WTC11 (cell line): ENCODE measurements at places on chromosomes 1 and 21. TPM values are rescaled to one million over a fixed set of nuclear protein-coding genes. Genes with fewer than 3 reads are reported as not detected.
A peak's percentile ranks its signal among the peaks of the same experiment; 100 is the strongest.

- H3K4me3 ChIP-seq, result no peak overlapping the region
- no peak overlapping the region for H3K27ac ChIP-seq
- H3K4me1 ChIP-seq, result peaks cover 6% of the 10 kb centered on the region
- H3K27me3 ChIP-seq, result peaks cover 14% of the 10 kb centered on the region
Observed at GRCh38 chr21:38219049-38219628, 37.7 kb upstream of the KCNJ15 start.

DNA sequence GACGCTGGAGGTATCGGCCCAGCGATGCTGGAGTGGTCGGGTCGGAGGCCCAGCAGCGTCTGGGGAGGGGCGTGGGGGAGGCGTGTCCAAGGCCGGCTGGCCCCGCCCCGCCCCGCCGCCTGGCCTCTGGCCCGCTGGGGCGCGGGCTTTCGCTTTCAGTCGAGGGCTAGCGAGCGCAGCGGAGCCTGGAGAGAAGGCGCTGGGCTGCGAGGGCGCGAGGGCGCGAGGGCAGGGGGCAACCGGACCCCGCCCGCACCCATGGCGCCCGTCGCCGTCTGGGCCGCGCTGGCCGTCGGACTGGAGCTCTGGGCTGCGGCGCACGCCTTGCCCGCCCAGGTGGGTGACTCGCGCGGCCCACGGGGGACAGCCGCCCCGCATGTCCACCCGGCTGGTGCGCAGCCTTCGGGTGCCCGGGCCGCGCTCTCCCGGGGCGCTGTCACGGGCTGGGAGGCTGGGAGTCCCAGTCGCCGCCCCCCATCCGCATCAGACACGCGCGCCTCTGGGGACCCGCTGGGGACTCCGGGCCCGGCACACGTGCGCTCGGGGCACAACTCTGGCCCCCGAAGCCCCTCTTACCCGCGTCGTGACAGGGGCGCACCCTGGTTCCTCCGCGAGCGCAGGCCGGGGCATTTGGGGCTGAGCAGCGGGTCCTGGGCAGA is at the start of gene TNFRSF1B:
Gene TNFRSF1B (plus strand): TSS at position 158 of the 659 bp plus-strand sequence. CDS start 101 bp downstream, at position 259.
- no peaks in the 10 kb centered on the region for H3K36me3 ChIP-seq
- DNase-seq, result peak; percentile 67
- H3K27me3 ChIP-seq, result peaks cover 47% of the 10 kb centered on the region

DNA sequence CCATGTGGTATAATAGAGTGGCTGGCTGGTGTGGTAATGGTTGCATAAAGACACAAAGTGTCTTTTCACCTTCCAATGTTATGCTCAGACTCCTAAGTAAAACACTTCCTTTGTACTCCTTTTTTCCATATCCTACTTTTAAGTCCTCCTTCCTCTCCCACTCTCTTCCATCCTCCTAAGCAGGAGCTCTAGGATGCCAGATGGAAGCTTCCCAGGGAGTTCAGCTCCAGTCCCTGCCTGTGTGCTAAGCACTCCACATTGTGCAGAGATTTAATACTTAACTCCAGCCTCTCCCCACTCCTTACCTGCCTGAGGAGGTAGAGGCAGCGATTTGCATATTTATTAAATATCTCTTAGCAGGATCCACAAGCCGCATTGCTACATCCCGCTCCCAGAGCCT is 60.5 kb upstream of the IGSF21 start:
- no peak overlapping the region for H3K27ac ChIP-seq
- peaks cover 17% of the 10 kb centered on the region for H3K27me3 ChIP-seq
- peaks cover 12% of the 10 kb centered on the region for H3K4me1 ChIP-seq
- DNase-seq, result no peak
- no peak overlapping the region for H3K4me3 ChIP-seq

DNA sequence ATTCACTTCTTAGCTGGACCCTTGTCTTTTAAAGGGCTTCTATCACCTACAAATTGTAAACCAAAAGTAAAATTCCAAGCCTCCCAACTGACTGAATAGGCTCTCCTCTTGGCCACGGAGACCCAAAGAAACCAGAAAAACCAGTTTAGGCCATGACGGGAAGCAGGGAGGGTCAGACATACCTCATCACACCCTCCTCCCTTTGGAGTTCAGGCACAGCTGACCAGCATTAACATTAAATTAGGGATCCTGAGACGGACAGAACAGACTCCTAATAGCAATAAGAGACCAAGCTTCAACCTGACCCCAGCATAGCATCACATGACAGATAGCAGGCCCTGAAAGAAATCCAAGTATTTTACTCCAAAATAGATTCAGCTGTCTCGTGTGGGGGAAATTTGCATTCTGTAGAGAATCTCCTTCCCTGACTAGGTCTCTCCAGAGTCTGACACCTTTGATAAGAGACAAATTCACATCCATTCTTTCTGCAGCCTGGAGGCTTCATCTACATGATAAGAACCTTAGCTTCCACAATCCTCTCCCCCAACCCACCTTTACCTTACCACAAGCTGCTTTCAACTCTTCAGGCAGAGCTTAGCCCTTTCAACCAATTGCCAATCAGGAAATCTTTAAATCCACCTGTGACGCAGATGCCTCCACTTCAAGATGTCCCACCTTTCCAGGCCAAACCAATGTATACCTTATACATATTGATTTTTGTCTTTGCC is 177.1 kb upstream of the RAB4A start:
- H3K4me1 ChIP-seq, result peaks cover 81% of the 10 kb centered on the region
- peak overlapping the region; percentile 97 for H3K27ac ChIP-seq
- H3K36me3 ChIP-seq, result peaks cover 13% of the 10 kb centered on the region; the same call in 1 of the 2 replicates

GRCh38 chr1:94068999-94069918 is 51.7 kb downstream of the ABCA4 start:
- peaks cover 98% of the 10 kb centered on the region for H3K27me3 ChIP-seq
- H3K4me3 ChIP-seq, result no peak overlapping the region
- H3K27ac ChIP-seq, result no peak overlapping the region
- peaks cover 11% of the 10 kb centered on the region for H3K4me1 ChIP-seq

DNA sequence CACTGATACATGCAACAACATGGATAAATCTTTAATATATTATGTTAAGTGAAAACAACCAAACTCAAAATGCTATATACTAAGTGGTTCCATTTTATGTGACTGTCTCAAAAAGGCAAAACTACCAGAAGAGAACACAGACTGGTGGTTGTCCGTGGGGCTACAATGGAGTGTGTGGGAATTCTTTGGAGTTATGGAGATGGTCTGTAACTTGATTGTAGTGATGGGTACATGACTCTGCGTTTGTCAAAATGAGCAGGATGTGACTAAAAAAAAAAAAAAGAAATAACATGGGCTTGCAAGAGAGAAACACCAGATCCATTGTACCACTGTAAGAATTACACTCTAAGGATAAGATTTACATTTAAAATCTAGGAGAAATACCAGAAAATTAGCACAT is 52.2 kb upstream of the KIAA1614 start:
- peaks cover 10% of the 10 kb centered on the region for H3K4me1 ChIP-seq
- DNase-seq, result no peak
- peaks cover 6% of the 10 kb centered on the region for H3K36me3 ChIP-seq
- H3K27ac ChIP-seq, result no peak overlapping the region

- H3K27ac ChIP-seq, result no peak overlapping the region
- peaks cover 54% of the 10 kb centered on the region for H3K27me3 ChIP-seq
- H3K36me3 ChIP-seq, result no peaks in the 10 kb centered on the region
- DNase-seq, result peak; percentile 54
Observed at GRCh38 chr1:247111700-247112478, 7.7 kb upstream of the ZNF669 start.

DNA sequence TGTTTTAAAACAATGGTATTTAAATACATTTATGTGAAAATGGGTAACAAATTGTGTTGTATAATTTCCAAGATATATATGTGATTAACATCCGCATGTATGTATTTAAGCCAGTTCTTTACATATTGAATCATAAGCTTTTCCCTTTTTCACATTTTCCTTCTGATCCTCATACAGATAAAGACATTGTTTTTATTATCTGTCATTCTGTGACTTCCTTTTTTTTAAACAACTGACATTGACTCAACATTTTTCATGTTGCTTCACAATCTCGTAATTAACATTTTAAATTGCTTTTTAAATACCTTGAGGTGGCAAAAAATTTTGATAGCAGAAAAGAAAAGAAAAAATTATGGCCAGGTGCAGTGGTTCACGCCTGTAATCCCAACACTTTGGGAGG is 1.4 kb downstream of the STXBP3 start:
- H3K36me3 ChIP-seq, result peaks cover 4% of the 10 kb centered on the region; the same call in 1 of the 2 replicates
- no peak overlapping the region for H3K27ac ChIP-seq
- peaks cover 5% of the 10 kb centered on the region for H3K4me1 ChIP-seq
- H3K27me3 ChIP-seq, result peaks cover 14% of the 10 kb centered on the region

GRCh38 chr21:18007121-18007520 is 188.0 kb upstream of the C21orf91 start:
- H3K27ac ChIP-seq, result no peak overlapping the region
- H3K36me3 ChIP-seq, result no peaks in the 10 kb centered on the region
- no peak for DNase-seq
- H3K4me3 ChIP-seq, result no peak overlapping the region
- peaks cover 3% of the 10 kb centered on the region; the same call in 1 of the 2 replicates for H3K4me1 ChIP-seq
- no peaks in the 10 kb centered on the region for H3K27me3 ChIP-seq

DNA sequence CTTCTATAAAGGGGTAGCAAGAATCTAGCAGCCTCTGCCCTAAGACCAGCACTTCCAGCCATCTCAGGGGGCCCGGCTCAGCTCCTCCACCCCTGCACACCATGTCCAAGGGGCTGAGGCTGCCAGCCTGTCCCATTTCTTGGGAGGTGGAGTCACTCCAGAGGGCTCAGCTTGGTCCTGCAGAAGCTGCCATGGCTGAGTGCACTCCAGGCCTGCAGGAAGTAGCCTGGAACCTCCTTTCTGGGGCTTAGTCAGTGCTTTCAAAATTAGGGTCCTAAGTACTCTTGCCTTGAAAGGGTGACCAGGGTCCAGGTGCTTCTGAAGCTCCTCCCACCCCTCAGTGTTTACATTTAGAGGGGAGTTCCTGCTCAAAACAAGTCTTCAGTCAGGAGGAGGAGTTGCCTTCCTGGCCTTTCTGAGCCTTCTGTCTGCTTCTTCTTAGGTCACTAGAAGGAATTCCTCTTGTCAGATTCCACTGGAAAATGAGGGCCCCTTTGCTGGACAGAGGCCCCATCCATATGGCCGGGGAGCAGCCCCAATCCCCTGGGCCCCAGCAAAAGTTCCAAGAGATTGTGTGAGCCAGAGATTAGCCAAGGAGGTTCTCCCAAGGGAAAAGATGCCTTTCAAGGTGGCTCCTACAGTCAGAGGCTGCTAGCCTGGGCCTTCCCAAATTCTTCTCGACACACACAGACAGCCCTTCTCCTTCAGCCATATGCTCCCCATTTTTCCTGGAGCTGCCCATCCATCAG is 128.1 kb upstream of the VAMP3 start:
- H3K4me1 ChIP-seq, result peaks cover 17% of the 10 kb centered on the region
- DNase-seq, result no peak
- no peaks in the 10 kb centered on the region for H3K36me3 ChIP-seq
- no peaks in the 10 kb centered on the region for H3K27me3 ChIP-seq
- H3K4me3 ChIP-seq, result no peak overlapping the region
- H3K27ac ChIP-seq, result peak overlapping the region; percentile 46; the same call in 1 of the 2 replicates

DNA sequence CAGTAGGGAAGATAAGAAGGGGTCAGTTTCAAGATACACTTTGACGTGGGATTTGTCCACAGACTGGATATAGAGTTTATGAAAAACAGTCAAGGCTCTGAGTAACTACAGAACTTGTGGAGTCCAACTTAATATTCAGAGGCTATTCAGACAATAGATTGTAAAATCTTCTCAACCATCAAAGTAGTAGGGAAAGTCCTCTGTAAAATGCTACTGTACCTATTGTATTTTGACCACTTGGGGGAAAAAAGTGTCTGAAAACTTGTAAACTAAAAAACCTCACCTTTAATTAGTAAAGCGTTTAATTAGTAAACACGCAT is 10.5 kb downstream of the PTP4A2 start:
- no peaks in the 10 kb centered on the region for H3K27me3 ChIP-seq
- DNase-seq, result no peak
- H3K4me1 ChIP-seq, result peaks cover 63% of the 10 kb centered on the region
- H3K36me3 ChIP-seq, result peaks cover 4% of the 10 kb centered on the region; the same call in 1 of the 2 replicates
- H3K4me3 ChIP-seq, result no peak overlapping the region

DNA sequence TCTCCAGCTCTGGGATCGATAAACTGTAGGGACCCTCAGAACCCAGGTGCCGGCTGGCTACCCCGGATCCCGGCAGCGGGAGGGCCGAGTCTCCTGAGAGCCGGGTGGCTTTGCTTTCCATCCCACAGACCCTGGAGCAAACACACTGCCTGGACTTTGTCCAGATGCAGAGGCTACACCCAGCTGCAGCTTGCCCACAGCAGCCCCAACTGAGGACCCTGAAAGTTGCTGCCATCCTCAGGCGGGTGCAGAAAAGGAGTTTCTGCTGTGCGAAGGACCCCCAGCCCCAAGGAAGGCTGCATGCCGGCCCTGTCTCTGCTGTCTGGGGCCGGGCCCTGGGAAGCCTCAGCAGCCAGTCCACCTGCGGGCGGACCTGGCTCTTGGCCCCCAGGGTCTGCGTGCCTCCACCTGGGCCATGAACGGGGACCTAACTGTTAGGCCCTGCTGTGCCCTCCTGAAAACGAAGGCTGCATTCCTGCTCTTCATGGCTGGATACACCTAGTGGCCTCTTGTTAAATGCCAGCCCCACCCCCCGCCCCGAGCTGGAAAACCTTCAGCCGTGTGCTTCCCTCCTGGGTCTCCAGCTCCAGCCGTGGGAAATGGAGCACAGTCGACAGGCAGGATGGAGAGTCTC is 97.5 kb upstream of the ARHGEF16 start:
- H3K27ac ChIP-seq, result no peak overlapping the region
- H3K4me3 ChIP-seq, result no peak overlapping the region
- no peaks in the 10 kb centered on the region; the same call in 1 of the 2 replicates for H3K27me3 ChIP-seq
- no peaks in the 10 kb centered on the region for H3K36me3 ChIP-seq
- peaks cover 19% of the 10 kb centered on the region for H3K4me1 ChIP-seq

GRCh38 chr1:115189814-115190539 is 100.7 kb upstream of the TSPAN2 start:
- H3K27me3 ChIP-seq, result no peaks in the 10 kb centered on the region; the same call in 1 of the 2 replicates
- H3K4me3 ChIP-seq, result no peak overlapping the region
- peaks cover 13% of the 10 kb centered on the region for H3K4me1 ChIP-seq
- no peaks in the 10 kb centered on the region for H3K36me3 ChIP-seq

DNA sequence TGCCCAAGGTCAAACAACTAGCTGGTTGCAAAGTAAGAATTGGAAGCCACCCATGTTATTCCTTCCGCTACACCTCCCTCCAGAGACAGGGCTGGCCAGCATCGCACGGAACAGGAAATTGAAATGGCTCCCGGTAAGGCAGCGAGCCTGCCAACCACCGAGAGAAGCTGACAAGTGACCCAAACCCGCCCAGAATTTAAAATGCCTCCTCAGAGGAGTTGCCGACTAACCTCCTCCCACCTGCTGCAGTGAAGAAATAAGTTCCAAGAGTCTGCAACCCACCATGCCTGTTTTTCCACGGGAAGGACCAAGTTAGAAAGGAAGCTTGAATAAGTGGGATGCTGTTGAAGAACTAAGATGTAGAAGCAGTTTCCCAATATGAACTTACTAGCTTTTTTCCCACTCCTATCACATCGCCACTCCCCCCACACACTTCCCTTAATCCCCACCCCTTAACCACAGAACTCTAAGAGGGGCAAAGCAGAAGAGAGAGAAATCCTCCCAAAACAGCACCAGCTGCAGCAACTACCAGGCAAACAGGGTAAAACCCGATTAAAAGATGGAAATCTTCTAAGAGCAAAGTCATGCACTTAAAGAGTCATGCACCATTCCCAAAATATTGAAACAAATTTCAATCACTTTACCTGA is 78.6 kb downstream of the TIAM1 start:
- no peaks in the 10 kb centered on the region for H3K36me3 ChIP-seq
- no peak for DNase-seq
- H3K27me3 ChIP-seq, result no peaks in the 10 kb centered on the region

The ERG gene
- total RNA-seq, result 2.8 to 4.5 TPM (median 3.8 TPM) in 3 replicates

The CRP gene
- 0.68 to 1.1 TPM (median 0.85 TPM) in 3 replicates for total RNA-seq

The SLC35F3 gene
- total RNA-seq, result 0.85 to 1.2 TPM (median 0.94 TPM) in 3 replicates

The AKR7A2 gene
- total RNA-seq, result 43.4 to 51.6 TPM (median 50.6 TPM) in 3 replicates

The SH2D2A gene
- 4.9 to 6.9 TPM (median 6.6 TPM) in 3 replicates for total RNA-seq

The CHML gene
- 53.5 to 60.4 TPM (median 56.9 TPM) in 3 replicates for total RNA-seq

The ODF2L gene
- 24.4 to 31.0 TPM (median 30.2 TPM) in 3 replicates for total RNA-seq

The DTL gene
- 38.8 to 52.3 TPM (median 43.0 TPM) in 3 replicates for total RNA-seq

The IL20 gene
- not detected in 3 replicates for total RNA-seq

The SELENBP1 gene
- 17.9 to 23.9 TPM (median 20.2 TPM) in 3 replicates for total RNA-seq
